ENCODE measurements at places on chromosomes 11 and 22.

GRCh38 chr11:15289723-15290122 lies 175.0 kb downstream of the INSC start:
- DNase-seq, result no peak

GRCh38 chr22:32336771-32337424 lies 20.8 kb upstream of the RFPL3 start:
- no peak for DNase-seq

- DNase-seq, result no peak
Observed at GRCh38 chr11:80779905-80780605, 1339.2 kb upstream of the TENM4 start.

DNA sequence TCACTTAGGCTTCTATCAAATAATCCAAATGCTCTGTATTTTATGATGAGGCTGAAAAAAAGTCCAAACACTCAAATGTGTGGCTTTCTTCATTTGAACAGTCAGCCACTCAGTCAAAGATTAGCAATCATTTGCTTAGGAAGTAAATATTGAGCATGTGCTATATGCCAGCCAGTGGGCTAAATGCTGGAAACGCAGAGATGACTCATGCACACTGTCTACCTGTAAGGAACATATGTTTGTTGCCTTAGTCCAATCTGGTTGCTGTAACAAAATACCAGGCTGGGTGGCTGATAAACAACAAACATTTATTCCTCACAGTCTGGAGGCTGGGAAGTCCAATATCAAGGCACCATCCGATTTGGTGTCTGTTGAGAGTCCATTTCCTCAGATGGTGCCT lies 617.3 kb downstream of the NTM start:
- DNase-seq, result no peak

All from left ventricle myocardium inferior (tissue), 1 donor.